ENCODE measurements at places on chromosomes 11 and 22. TPM values are rescaled to one million over a fixed set of nuclear protein-coding genes. Genes with fewer than 3 reads are reported as not detected.

GRCh38 chr11:121763526-121763925 lies 310.8 kb upstream of the SORL1-AS1 start:
- DNase-seq, result no peak
- H3K36me3 ChIP-seq, result no peaks in the 10 kb centered on the region
- no peak overlapping the region for H3K27ac ChIP-seq
- H3K4me3 ChIP-seq, result no peak overlapping the region

GRCh38 chr11:115693002-115693401 lies 188.8 kb upstream of the CADM1 start:
- H3K27me3 ChIP-seq, result peaks cover 2% of the 10 kb centered on the region
- H3K4me3 ChIP-seq, result no peak overlapping the region
- no peaks in the 10 kb centered on the region for H3K4me1 ChIP-seq
- no peak for DNase-seq
- H3K36me3 ChIP-seq, result no peaks in the 10 kb centered on the region

- H3K36me3 ChIP-seq, result peaks cover 7% of the 10 kb centered on the region
- no peak for DNase-seq
- H3K27ac ChIP-seq, result no peak overlapping the region
- peaks cover 31% of the 10 kb centered on the region for H3K4me1 ChIP-seq
Measured at GRCh38 chr11:62544581-62545436, 1.8 kb downstream of the AHNAK start.

GRCh38 chr22:24950272-24950902 lies 2.1 kb upstream of the KIAA1671 start:
- H3K4me3 ChIP-seq, result peak overlapping the region; percentile 76
- H3K27ac ChIP-seq, result peak overlapping the region; percentile 5
- peaks cover 42% of the 10 kb centered on the region for H3K4me1 ChIP-seq
- H3K36me3 ChIP-seq, result no peaks in the 10 kb centered on the region

GRCh38 chr11:116194156-116194904 lies 578.5 kb downstream of the BUD13 start:
- H3K27ac ChIP-seq, result peak overlapping the region; percentile 49
- DNase-seq, result no peak
- H3K4me1 ChIP-seq, result peaks cover 5% of the 10 kb centered on the region

- H3K27ac ChIP-seq, result no peak overlapping the region
- peaks cover 16% of the 10 kb centered on the region for H3K4me1 ChIP-seq
- DNase-seq, result peak; percentile 87
- no peaks in the 10 kb centered on the region for H3K36me3 ChIP-seq
- peaks cover 13% of the 10 kb centered on the region for H3K27me3 ChIP-seq
Measured at GRCh38 chr11:45233121-45233803, 52.9 kb downstream of the SYT13 start.

- H3K27ac ChIP-seq, result no peak overlapping the region
- no peak for DNase-seq
- peaks cover 32% of the 10 kb centered on the region for H3K36me3 ChIP-seq
- peak overlapping the region; percentile 40 for H3K4me3 ChIP-seq
Measured at GRCh38 chr11:4090258-4090657, 4.3 kb upstream of the RRM1 start.

- H3K4me1 ChIP-seq, result peaks cover 73% of the 10 kb centered on the region
- DNase-seq, result no peak
- no peak overlapping the region for H3K27ac ChIP-seq
- H3K36me3 ChIP-seq, result no peaks in the 10 kb centered on the region
- H3K27me3 ChIP-seq, result peaks cover 3% of the 10 kb centered on the region
Measured at GRCh38 chr11:128607819-128608218, 20.5 kb upstream of the ETS1 start.

GRCh38 chr22:20141186-20142077 lies 9.4 kb downstream of the CCDC188 start:
- no peak overlapping the region for H3K27ac ChIP-seq
- peaks cover 3% of the 10 kb centered on the region for H3K27me3 ChIP-seq

DNA sequence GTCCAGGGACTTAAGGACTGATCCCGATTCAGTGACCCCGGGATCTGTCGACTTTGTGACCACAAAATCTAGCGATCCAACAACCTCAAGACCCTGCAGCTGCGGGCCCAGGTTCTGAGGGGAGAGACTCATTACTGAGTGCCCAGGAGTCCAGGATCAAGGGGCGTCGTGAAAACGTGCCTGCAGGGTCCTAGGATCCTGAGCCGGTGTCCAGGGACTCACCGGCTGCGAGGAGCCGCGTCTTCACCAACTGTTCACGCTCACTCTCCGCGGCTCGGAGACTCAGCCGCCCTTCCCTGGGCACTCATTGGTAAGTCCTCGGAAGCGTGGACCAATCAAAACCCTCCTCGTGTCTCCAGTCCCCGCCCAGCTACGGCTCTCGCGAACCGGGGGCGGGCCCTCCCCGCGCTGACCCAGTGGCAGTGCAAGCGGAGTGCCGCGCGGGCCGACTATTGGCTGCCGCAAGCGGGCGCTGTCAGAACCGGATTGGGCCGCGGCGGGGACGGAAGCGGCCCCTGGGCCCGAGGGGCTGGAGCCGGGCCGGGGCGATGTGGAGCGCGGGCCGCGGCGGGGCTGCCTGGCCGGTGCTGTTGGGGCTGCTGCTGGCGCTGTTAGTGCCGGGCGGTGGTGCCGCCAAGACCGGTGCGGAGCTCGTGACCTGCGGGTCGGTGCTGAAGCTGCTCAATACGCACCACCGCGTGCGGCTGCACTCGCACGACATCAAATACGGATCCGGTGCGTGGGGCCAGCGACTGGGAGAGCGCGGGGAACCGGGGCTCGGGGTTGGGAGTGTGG lies at the start of gene SDF2L1:
SDF2L1 (plus strand) TSS at position 514 of the 795 bp plus-strand sequence; CDS start at position 549, 35 bp downstream.
- H3K36me3 ChIP-seq, result peaks cover 10% of the 10 kb centered on the region
- H3K27me3 ChIP-seq, result peaks cover 12% of the 10 kb centered on the region
- H3K27ac ChIP-seq, result peak within 1 kb of the TSS; percentile 61
- peak; percentile 98 for DNase-seq
- peaks cover 22% of the 10 kb centered on the region for H3K4me1 ChIP-seq

DNA sequence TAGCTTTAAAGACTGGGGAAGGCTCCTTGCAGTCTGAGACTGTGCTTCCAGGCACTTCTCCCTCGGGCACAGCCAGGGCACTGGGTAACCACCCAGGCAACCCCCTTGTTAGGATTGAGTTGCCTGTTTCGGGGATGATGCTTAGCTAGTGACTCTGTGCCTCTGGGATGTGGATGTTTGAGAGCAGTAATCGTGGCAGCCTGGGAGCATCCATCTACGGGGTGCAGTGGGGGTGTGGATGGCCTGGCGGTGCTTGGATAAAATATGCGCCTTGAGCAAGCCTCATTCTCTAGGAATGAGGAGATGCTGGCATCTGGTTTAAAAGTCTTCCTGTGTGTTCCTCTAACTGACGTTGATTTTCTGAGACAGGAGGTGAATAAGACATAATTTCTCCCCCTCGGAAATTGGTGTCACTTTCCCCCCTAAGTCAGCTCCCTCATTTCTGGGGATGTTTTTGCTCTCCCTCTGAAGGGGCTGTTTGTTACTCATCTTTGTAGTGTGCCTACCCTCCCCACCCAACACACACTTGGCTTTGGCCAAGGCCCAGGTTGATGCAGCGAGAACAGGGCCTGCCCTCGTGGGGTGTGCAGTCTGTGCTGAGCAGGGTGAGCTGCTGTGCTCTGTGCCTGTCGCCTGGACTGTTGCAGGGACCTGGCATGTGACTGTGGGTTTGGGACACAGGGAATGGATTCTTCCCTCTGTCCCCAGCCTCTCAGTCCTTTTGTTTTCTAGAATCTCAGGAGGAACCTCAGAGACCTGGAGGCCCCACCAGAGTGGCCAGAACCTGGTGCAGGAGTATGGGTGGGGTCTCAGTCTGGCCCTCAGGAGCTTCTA lies 2.0 kb downstream of the GNAZ start:
- no peak for DNase-seq
- H3K4me3 ChIP-seq, result no peak overlapping the region
- H3K36me3 ChIP-seq, result peaks cover 4% of the 10 kb centered on the region

GRCh38 chr11:15616130-15617105 lies 501.7 kb downstream of the INSC start:
- no peak overlapping the region for H3K4me3 ChIP-seq
- no peak overlapping the region for H3K27ac ChIP-seq
- peaks cover 4% of the 10 kb centered on the region for H3K27me3 ChIP-seq
- H3K4me1 ChIP-seq, result no peaks in the 10 kb centered on the region
- no peak for DNase-seq

DNA sequence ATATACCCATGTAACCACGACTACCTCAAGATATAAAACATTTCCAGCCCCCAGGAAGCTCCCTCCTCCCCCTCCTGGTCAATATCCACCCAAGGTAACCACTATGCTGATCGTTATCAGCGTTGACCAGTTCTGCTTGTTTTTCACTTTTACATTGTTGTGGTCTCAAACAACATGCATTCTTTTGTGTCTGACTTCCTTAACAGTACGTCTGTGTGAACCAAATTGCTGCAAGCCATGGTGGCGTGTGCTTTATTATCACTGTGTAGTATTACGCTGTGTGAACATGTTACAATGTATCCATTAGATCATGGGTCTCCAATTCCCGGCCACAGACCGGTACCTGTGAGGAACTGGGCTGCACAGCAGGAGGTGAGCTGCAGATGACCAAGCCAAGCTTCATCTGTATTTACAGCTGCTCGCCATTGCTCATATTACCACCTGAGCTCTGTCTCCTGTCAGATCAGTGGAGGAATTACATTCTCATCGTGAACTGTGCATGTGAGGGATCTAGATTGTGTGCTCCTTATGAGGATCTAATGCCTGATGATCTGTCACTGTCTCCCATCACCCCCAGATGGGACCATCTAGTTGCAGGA lies 15.5 kb upstream of the GRK3 start:
- peaks cover 8% of the 10 kb centered on the region for H3K4me1 ChIP-seq
- DNase-seq, result no peak
- H3K36me3 ChIP-seq, result no peaks in the 10 kb centered on the region
- H3K27ac ChIP-seq, result no peak overlapping the region
- no peak overlapping the region for H3K4me3 ChIP-seq

- no peak overlapping the region for H3K4me3 ChIP-seq
- H3K27me3 ChIP-seq, result peaks cover 1% of the 10 kb centered on the region
- peaks cover 23% of the 10 kb centered on the region for H3K36me3 ChIP-seq
- DNase-seq, result no peak
- H3K4me1 ChIP-seq, result no peaks in the 10 kb centered on the region
Measured at GRCh38 chr11:12480401-12480800, 103.0 kb downstream of the PARVA start.

DNA sequence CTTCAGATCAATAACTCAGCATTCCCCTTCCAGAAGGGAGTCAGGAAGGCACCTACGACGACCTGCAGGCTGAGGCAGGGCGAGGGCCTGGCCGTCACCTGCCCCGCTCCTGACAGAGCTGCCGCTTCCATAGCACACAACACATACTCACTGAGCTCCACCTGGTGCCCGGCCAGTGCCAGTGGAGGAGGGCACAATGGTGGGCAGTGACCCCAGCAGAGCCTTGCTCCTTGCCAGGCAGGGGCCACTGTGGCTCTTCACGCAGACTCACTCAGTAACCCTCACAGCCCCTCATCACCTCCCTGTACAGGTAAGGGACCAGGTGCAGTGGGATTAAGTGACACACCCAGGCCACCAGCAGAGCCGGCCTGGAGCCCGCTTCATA lies 24.6 kb downstream of the LRFN4 start:
- H3K36me3 ChIP-seq, result no peaks in the 10 kb centered on the region
- H3K4me3 ChIP-seq, result no peak overlapping the region
- peaks cover 7% of the 10 kb centered on the region for H3K4me1 ChIP-seq
- DNase-seq, result no peak

DNA sequence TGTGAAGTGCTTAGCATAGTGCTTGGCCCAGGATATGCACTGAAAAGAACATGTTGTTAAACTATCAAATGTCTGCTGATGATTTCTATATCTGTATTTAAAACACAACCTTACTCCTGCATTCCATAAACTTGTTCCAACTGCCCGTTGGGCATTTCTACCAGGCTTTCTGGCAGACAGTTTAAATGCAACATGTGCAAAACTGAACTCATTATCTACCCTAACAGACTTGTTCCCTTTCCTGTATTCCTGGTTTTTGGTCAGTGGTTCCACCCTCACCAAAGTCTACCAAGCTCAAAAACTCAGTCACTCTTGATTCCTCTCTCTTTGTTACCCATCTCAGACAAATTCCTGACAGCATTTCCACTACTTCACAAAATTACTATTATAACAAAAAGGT lies 6.5 kb upstream of the RAB38 start:
- peaks cover 9% of the 10 kb centered on the region for H3K4me1 ChIP-seq
- no peaks in the 10 kb centered on the region for H3K36me3 ChIP-seq
- DNase-seq, result no peak
- H3K4me3 ChIP-seq, result no peak overlapping the region

ANGPTL5 gene
- total RNA-seq, result not detected

C22orf42 gene
- not detected for total RNA-seq

HBB gene
- total RNA-seq, result not detected

CCDC87 gene
- total RNA-seq, result 0.54 TPM

CD248 gene
- 2.9 TPM for total RNA-seq

OR5L2 gene
- not detected for total RNA-seq

SGSM1 gene
- total RNA-seq, result 2.4 TPM

IL17REL gene
- total RNA-seq, result 0.15 TPM

ACRV1 gene
- not detected for total RNA-seq

FAM83F gene
- total RNA-seq, result 3.5 TPM

TRIM22 gene
- total RNA-seq, result 1.2 TPM

TP53I11 gene
- total RNA-seq, result 149 TPM

Measured in endothelial cell (in vitro differentiated cells).